ENCODE measurements at places on chromosomes 12 and 14.

- DNase-seq: no peak
Observed at GRCh38 chr14:54686871-54687749, 120.2 kb downstream of the SAMD4A start.

- DNase-seq: peak; percentile 37
Observed at GRCh38 chr12:30909349-30910037, 17.1 kb upstream of the TSPAN11 start.

- DNase-seq: no peak
Observed at GRCh38 chr14:60845523-60845922, 111.0 kb downstream of the MNAT1 start.

- no peak for DNase-seq
Observed at GRCh38 chr12:11457996-11458645, 62.8 kb upstream of the PRB2 start.

GRCh38 chr14:29102996-29103395 is 336.4 kb downstream of the FOXG1 start:
- DNase-seq: no peak

DNA sequence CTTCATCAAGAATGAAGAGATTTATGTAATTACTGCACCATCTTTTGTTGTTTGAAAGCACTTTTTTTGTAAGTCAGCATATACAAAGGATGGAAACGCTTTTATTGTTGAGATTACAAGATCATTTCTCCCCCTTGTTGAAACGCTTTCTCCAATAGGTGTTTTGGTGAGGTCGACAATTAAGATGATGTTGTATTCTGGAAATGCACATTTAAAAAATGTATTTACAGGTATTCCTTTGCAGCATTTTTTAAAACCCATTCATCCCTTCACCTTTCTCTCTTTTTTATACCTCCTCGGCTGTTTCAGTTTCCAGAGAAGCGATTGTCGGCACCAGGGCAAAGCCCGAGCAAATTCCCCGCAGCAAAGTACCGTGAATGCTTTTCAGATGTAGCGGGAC is 499.9 kb downstream of the VRK1 start:
- DNase-seq: no peak

- DNase-seq: peak; percentile 75
Observed at GRCh38 chr12:53004582-53004981, 1.7 kb upstream of the EIF4B start.

GRCh38 chr14:91113829-91114078 is at the start of gene DGLUCY:
DGLUCY (plus strand) TSS chr14:91114073; CDS start chr14:91160295, 46,222 bp downstream.
- DNase-seq: no peak

GRCh38 chr12:20213723-20214625 is 154.4 kb upstream of the PDE3A start:
- DNase-seq: no peak

DNA sequence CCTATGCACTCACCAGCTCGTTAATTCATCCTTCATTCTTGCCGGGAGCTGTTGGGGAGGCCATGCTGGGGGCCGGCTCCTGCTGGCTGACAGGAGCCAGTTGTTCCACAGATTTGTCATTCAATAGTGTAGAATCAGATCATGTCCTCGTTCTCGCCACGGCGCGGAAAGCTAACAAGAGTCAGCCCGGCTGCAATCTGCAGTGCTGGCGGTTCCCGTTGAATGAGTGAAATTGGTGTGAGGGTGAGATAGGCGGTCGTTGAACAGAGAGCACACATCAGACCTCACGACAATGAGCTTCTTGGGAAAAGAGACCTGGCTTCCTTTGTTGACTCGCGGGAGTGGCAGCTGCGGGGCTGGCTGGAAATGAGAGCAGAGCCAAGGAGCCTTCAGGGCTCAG is 57.5 kb downstream of the KIF26A start:
- no peak for DNase-seq

DNA sequence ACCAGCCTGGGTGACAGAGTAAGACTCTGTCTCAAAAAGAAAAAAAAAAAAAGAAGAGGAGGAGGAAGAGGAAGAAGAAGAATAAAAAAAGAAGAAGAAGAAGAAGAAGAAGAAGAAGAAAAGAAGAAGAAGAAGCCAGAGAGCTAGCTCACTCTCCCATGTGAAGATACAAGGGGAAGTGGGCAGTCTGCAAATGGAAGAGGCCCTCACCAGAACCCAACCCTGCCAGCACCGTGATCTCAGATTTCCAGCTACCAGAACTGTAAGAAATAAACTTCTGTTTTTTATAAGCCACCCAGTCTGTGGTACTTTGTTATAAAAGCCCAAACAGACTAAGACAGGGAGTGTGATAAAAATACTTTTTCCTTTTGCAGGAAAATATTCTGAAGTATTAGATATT is 130.7 kb downstream of the ETNK1 start:
- DNase-seq: no peak

- no peak for DNase-seq
Observed at GRCh38 chr12:12626471-12626870, 14.8 kb downstream of the CREBL2 start.

- DNase-seq: peak; percentile 38
Observed at GRCh38 chr12:56679883-56680575, 8.1 kb downstream of the PTGES3 start.

DNA sequence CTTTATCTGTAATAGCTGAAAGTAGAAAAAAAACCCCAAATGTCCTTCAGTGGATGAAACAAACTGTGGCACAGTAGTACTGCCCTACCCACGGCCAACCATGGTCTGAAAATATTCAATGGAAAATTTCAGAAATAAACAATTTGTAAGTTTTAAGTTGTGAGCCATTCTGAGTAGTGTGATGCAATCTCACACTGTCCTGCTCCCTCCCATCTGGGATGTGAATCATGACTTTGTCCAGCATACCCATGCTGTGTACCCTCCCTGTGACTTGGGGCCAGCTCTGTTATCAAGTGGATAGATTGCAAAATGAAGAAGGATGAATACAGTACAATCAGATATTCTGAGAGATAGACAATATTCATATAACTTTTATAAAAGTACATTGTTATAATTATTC is 106.2 kb downstream of the SMOC1 start:
- no peak for DNase-seq

GRCh38 chr12:95963096-95963495 is 20.0 kb downstream of the AMDHD1 start:
- DNase-seq: peak; percentile 65

- DNase-seq: no peak
Observed at GRCh38 chr12:107571492-107571891, 114.1 kb upstream of the PWP1 start.

DNA sequence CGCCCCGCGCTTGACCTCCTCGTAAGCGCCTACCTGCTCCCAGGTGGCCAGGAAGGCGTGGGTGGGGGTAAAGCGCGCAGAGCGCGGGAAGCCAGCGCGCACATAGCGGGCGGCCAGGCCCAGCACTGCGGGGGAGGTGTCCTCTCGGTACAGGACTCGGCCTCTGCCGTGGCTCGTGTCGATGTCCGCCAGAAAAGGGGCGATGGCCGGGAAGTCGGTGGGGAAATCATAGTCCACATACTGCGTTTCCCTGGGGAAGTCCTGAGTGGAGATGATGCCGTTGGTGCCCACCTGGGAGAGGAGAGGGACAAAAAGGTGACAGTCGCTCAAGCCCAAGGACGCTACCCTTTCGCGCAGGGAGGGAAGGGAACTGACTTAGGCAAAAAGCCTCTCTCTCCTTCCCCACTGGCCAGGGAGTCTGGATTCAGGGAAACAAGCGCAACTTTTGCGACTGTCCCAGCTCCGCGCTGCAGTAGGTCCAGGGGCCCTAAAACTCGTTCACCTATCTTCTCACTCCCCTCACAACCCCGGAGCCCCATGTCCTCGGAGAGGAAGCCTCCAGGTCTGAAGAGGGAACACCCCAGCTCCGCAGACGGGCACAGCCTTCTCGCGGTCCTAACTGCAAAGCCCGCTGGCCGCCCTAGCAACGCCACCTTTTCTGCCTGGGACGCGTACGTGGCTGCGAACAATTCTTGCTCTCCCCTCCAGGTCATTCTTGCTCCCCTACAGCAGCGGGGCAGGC is 815 bp downstream of the NID2 start:
- peak; percentile 67 for DNase-seq

GRCh38 chr12:121894633-121895032 is 6.0 kb downstream of the PSMD9 start:
- DNase-seq: peak; percentile 73

- peak; percentile 70 for DNase-seq
Observed at GRCh38 chr12:124233846-124234640, 60.9 kb upstream of the RFLNA start.

GRCh38 chr12:2672863-2673262 is 121.9 kb upstream of the FKBP4 start:
- peak; percentile 40 for DNase-seq

GRCh38 chr14:103688906-103689902 is 26.0 kb downstream of the XRCC3 start:
- no peak for DNase-seq

DNA sequence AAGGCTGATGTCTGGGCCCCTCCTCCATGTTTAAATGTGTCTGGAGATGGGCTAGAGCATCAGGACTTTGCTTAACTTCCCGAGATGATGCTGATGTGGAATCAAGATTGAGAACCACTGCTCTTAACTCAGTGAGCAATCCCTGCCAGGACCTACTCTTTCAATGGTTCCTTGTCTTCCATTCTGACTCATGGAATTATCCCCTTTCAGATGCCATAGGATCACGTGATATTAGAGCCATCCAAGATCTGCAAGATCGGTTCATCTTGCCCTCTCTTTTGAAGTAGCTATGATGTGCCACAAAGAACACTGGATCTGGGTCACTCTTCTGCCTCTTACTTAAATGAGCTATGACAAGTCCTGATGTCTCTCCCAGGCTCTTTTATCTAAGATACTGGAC is 96.8 kb downstream of the EXOC5 start:
- DNase-seq: no peak

DNA sequence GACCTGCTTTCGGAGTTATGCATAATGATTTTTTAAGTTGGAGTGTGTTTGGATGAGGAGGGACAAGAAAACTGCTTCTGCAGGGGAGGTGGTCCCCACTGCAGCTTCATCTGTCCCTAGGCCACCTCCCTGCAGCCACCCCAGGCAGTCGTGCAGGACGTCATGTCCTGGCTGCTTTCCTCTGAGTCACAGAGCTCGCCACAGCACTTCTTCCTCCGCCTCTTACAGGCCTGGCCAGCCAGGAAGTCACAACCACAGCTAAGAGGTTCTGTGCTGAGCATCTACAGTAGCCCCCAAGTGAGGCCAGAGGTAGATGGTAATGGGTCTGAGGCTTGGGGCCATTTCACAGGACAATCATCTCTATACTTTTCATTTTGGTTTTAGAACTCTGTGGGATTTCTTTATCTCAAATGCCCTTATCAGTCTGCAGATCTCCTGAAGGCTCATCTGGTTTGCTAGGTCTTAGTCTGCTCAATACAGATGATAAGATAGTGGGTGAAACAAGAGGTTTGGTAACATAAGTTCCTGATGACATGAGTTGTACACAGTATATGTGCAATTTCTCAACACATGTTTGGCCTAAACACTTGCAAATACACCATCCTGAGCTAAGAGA is 106.4 kb downstream of the ARF6 start:
- peak; percentile 99 for DNase-seq

- no peak for DNase-seq
Observed at GRCh38 chr12:107684990-107685359, 624 bp upstream of the PWP1 start.

GRCh38 chr14:26820572-26820971 is 222.7 kb upstream of the NOVA1 start:
- DNase-seq: no peak

DNA sequence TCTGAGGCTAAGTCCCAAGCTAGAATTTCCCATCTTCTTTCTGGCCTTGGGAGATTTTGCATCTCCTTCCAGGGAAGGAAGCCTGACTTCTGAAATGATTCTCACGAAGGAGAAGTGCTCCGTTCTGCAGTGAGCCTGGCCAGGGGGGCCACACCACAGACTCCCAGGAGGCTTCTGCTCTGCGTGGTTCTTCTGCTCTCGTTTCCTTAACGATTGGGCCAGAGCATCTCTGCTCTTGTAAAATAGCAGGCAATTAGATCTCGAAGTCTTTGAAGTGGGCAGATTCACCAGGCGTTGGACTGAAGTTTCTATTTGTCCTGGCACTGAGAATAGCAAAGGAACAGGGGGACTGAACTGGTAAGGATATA is 6.7 kb upstream of the BATF start:
- DNase-seq: no peak

- DNase-seq: no peak
Observed at GRCh38 chr12:70486588-70486987, 120.5 kb downstream of the KCNMB4 start.

DNA sequence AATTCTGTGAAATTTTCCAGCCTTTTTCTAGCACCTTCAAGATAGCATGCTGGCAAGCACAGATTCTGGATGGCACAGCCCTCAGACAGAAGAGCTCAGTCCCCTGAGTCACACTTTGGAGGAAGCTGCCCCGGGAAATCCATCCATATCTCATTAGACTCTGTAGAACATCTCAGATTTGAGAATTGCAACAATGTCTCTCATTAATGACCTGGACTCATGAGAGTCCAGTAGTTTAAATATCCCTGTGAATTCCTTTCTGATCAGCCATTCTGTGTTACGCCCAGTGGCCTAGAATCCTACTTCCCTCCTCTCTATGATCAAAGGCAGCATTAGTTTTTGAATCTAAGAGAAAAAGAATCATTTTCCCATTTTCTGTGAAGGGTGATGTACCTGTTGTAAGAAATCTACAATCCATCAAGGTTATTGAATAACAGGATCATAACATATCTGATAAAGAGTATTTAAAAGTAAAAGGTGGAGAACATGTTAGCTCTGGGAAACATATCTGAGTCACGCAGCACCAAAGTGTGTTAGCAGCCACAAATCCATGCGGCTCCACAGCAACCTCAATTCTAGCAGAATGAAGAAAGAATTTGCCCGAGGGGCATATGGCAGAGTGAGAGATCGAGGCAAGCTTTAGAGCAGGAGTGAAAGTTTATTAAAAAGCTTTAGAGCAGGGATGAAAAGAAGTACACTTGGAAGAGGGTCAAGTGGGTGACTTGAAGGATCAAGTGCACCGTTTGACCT is 855.6 kb upstream of the TMEM132C start:
- DNase-seq: peak; percentile 50

GRCh38 chr12:132572106-132572505 is 38.3 kb downstream of the LRCOL1 start:
- no peak for DNase-seq

DNA sequence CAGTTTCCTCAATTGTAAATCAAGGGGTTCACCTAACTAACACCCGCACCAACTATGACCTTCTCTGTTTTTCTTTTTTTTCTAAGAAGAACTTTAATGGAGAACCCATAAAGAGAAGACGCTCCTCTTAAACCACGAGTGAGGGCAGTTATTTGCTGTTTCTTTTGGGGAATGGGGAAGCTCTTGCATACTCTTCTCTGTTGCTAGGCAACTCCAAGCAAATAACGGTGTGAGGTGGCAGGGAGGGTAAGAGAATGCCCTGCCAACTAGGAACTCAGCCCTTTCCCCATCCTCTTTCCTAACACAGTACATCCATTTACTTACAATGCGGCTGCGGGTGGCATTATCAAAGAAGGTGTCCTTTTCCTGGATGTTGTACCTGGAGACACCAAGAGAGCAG is 114.9 kb downstream of the ANO2 start:
- DNase-seq: no peak

GRCh38 chr12:15662303-15662980 is 126.7 kb downstream of the EPS8 start:
- no peak for DNase-seq

Data from islet precursor cell (in vitro differentiated cells).